Dermis microvascular lymphatic vessel endothelial cell (primary cell): ENCODE measurements at places on chromosomes 7 and 10. TPM values are rescaled to one million over a fixed set of nuclear protein-coding genes. Genes with fewer than 3 reads are reported as not detected.

- DNase-seq: no peak
Measured at GRCh38 chr7:29063236-29063635, 83.1 kb downstream of the CPVL start.

DNA sequence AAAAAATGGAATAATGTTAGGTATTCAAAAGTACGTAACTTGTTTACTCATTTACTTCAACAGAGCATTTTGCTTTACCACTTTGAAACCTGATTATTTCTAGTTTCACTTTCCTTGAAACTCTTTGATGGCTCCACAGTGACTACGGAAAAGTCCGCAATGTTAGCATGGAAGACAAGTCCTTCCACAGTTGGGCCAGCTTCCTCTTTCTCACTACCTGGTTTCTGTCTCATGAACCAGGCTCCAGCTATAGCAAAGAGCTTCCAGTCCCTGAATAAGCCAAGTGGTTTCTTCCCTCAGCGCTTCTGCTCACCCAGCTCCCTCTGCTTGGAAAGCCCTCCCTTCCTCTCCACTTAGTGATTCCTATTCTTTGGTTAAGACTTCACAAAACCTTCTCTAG, 44.8 kb upstream of the SLC16A12 start:
- no peak for DNase-seq

- DNase-seq: no peak
Measured at GRCh38 chr10:92203919-92204623, 86.8 kb downstream of the CPEB3 start.

- DNase-seq: no peak
Measured at GRCh38 chr7:41879403-41879802, 176.5 kb upstream of the INHBA start.

The TES gene
- total RNA-seq: 89.5 and 90.5 TPM in 2 replicates
